ENCODE measurements at places on chromosomes 16 and 17.
A peak's percentile ranks its signal among the peaks of the same experiment; 100 is the strongest.

- DNase-seq: no peak
Observed at GRCh38 chr17:79608624-79608959, 2.3 kb downstream of the RBFOX3 start.

DNA sequence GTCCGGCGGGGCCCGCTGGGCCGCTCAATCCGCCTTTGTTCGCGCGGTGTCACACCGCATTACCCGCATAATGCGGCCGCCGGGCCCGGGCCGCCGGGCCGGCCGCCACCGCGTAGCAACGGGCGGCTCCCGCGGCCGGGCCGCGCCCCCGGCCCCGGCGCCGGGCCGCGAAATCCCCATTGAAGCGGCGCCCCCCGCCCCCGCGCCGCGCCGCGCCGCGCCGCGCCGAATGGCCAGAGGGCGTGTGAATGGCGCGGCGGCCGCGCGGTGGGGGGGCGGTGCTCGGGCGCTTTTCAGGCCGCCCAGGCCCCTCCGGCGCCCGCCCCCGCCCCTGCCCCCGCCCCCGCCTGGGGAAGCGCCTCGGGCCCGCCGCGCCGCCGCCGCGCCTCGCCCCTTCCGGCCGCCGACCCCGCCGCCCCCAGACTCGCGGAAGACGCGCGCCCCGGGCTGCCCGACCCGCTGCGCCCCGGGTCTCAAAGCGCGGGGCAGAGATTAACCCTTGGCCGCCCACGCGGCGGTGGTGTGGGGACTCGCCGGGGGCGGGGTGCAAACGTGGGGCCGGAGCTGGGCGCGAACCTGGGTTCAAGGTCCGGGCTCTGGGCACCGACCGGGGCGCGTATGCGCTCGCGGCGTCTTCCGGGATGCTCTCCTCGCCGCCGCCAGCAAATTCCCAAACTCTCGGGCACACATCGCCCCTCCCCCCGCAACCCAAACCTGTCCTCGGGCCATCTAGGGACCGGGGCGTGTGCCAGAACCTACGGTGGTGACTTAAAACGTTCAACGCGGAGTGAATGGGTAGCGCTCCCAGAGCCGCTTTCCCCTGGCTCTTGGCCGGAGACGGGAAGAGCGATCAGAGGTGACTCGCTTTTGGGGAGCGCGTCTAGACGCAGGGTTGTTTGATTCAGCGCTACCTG is 46.7 kb downstream of the WNT3 start:
- DNase-seq: peak; percentile 34

DNA sequence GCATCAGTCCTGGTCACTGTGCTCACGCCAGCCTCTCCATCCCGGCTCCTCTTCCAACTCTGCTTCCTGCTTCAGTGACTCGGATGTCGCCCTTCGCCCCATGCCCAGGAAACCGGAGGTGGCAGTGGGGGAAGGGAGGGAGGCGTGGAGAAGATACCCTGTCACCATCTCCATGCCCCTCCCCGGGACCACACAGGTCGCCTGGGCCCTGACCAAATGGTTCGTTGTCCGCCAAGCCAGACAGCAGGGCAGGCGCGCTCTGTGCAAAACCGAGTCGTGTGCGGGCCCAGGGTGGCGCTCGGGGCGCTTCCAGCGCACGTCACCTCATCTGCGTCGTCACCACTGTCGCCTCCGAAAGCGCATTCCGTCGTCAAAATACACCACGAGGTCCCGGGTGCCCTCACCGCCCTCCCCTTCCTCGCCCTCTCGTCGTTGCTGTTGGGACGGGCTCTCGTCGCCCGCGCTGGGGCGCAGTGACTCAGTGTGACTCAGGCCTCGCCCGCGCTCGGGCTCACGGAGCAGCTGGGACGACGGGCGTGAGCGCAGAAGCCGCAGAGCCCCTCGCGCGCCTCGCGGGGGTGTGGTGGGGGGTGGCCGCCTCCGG is 39.2 kb downstream of the ZNF778 start:
- DNase-seq: peak; percentile 46

GRCh38 chr17:45758544-45758943 is 25.6 kb upstream of the CRHR1 start:
- DNase-seq: no peak

- DNase-seq: no peak
Observed at GRCh38 chr17:82314012-82314726, 3.2 kb downstream of the CD7 start.

GRCh38 chr17:33197342-33197741 is 95.8 kb downstream of the ASIC2 start:
- DNase-seq: no peak

GRCh38 chr17:8163978-8164814 is 1.4 kb upstream of the VAMP2 start:
- peak; percentile 73 for DNase-seq

- no peak for DNase-seq
Observed at GRCh38 chr17:39769974-39770587, 32.3 kb downstream of the GRB7 start.

DNA sequence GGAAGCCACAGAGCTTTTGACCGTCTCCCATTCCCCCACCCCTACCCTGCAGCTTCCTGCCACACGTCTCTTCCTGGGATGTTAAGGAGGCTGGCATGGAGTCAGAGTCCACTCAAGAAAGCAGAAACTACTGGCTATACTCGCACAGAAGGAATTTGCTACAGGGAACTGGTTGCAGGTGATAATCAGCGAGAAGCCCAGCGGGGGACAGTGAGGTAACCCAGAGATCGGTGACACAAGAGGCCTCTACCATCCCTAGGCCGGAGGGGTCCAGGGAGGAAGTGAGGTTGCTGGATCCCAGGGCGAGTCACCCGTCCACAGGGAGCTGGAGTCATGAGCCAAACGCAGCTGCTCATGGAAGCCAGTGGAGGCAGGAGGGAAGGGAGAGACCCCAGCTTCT is 93.7 kb downstream of the SDK2 start:
- DNase-seq: no peak

DNA sequence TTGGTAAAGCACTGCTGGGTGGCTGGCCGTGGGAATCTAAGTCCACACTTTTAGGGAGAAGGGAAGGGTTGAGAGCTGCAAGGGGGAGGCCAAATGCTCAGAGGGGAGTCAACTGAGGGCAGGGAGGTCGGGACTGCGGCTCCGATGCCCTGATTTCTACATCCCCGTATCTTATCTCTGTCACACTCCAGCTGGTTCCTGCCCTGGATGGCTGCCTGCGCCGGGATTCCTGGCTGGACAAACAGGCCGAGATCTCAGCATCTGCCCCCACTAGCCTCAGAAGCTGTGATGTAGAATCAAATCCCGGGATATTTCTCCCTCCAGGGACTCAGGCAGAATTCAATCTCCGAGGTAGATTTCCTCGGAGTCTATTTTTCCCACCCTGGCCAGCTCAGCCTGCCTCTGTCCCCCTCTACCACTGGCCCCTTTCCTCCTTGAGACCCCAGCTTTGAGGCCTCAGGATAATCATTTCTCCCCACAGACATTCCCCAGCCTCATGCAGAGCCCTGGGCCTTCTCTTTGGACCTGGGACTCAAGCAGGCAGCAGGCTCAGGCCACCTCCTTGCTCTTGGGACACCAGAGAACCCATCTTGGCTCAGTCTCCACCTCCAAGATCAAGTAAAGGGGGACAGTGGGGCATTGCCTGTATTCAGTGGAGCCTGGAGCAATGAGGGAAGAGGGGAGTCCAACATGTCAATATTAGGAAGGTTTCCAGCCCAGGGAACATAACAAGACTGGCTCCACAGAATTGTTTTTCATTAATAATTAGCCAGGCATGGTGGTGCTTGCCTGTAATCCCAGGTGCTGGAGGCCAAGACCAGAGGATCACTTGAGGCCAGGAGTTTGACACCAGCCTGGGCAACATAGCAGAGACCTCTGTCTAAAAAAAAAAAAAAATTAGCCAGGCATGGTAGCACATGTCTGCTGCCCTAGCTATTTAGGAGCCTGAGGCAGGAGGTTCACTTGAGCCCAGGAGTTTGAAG is 1.8 kb downstream of the SHBG start:
- DNase-seq: no peak

- DNase-seq: no peak
Observed at GRCh38 chr17:64732336-64733006, 70.4 kb upstream of the SMURF2 start.

DNA sequence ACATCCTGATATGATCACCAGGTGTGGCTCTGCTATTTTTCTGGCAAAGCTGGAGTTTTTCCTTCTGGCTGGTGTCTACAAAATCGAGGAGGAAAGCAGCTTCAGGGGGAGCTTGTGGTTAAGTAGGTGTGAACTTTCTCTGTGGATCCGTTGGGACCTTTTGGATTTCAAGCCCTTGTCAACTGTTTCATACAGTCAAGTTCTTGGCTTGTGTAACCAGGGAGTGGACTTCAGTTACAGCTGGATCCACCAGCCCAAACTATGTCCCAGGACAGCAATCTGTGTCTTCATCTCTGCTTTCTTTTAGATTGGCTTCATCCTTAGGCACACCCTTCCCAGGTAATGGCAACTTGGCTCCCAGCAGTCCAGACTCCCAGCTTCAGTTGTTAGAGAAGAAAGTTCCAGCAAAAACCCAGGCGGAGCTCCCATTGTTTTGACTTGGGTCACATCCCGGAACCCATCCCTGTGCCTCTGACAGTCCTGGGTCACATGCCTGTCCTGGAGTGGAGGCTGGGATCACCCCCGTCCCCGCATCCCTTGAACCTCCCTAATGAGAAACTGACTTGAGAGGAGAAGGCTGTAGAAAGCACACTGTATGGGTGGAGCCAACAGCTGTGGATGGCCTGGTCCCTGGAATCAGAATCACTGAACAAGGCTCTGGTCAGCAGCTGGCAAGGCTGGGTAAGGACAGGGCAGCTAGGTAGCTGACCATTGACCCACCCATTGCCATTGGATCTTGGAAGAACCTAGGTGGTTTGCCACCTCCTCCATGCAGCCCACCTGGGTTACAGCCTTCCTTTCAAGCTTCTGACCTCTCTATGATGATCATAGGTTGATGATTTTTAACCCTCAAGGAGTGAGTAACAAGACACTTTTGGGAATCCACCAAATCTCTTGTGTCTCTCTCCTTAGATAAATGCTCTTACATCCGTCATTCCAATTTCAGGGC is 18.1 kb downstream of the NKD1 start:
- no peak for DNase-seq

GRCh38 chr17:81066072-81066471 is 31.1 kb downstream of the BAIAP2 start:
- DNase-seq: no peak

- no peak for DNase-seq
Observed at GRCh38 chr16:89330177-89330856, 112.8 kb downstream of the ZNF778 start.

- peak; percentile 74 for DNase-seq
Observed at GRCh38 chr17:77185137-77185536, 44.4 kb downstream of the SEC14L1 start.

DNA sequence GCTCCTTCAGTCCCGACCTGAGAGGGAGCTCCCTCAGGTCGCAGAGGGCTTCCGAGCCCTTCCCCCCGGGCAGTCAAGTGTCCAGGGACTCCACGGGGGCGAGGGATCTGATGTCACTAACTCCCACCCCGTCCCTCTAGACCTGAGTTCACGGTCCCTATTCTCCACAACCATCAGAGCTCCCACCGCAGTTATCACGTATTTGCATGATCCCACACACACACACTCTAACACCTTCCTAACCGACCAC is 3.7 kb upstream of the PER1 start:
- DNase-seq: no peak

DNA sequence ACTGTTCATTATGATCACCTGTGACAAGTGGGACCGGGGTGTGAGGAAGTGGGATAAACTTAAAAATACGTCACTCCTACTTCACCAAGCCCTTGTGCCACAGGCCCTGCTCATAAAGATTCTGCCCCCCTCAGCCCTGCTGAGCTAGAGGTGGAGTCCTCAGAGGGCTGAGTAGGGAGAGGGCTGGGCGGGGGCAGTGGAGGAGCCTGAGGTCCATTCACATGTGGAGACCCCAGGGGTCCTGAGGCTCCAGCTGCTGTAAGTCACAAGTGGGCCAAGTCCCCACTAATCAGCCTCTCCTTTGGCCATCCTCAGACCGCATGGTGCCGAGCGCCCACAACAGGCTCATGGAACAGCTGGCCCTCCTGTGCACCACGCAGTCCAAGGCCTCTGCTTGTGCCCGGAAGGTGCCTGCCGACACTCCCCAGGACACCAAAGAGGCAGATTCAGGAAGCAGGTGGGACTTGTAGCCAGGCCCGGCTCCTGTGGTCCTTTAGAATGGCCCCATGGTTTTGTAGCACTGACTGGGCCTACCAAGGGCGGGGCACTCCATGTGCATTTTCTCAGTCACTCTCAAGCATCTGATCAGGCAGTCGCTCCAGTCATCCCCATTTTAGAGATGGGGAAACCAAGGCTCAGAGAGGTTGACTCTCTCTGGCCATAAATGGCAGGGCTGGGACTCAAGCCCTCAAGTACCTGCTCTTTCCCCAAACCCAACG is 10.4 kb downstream of the DNAAF8 start:
- no peak for DNase-seq

- peak; percentile 41 for DNase-seq
Observed at GRCh38 chr17:19727501-19728078, 11.2 kb upstream of the SLC47A2 start.

DNA sequence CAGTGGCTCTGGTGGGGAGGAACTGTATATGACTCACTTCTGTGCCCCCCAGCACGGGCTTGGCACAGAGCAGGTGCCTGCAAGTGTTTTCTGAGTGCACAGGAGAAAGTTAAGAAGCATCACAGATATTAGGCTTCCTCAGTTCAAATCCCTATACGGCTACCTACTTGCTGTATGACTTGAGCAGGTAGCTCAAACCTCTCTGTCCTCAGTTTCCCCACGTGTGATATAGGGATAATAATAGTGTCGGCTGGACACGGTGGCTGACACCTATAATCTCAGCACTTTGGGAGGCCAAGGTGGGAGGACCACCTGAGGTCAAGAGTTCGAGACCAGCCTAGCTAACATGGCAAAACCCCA is 95.7 kb downstream of the C16orf78 start:
- no peak for DNase-seq

GRCh38 chr16:56242740-56243139 is 51.5 kb downstream of the GNAO1 start:
- no peak for DNase-seq

- no peak for DNase-seq
Observed at GRCh38 chr17:67490471-67490870, 113.4 kb downstream of the PITPNC1 start.

DNA sequence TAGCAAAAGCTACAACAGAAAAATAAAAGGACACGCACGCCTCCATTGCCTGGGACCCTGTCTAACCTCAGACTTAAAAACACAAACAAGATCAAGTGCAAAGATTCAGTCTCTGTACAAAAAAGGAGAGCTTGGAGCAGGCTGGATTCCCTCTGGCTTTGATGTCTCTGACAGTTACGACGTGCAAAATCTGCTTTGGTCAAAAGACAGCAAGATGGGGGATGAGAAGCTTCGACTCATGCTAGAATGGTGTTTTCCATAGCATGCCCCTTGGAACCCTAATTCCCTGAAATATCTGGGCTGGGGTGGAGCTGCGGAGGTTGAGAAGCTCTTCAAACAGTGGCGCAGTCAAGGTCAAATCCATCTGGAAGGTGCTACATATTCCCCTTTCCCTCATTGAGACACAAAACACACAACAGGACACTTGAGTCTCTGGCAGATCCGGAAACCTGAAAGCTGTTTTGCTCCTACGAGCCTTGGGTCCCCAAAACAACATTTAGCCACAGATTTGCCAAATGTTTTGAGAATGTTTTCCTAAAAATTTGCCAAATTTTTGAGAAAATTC is 9.1 kb downstream of the MYH11 start:
- no peak for DNase-seq

Data from cerebellar cortex (tissue), 1 donor.